ENCODE measurements at places on chromosomes 12 and 14. TPM values are rescaled to one million over a fixed set of nuclear protein-coding genes. Genes with fewer than 3 reads are reported as not detected.

DNA sequence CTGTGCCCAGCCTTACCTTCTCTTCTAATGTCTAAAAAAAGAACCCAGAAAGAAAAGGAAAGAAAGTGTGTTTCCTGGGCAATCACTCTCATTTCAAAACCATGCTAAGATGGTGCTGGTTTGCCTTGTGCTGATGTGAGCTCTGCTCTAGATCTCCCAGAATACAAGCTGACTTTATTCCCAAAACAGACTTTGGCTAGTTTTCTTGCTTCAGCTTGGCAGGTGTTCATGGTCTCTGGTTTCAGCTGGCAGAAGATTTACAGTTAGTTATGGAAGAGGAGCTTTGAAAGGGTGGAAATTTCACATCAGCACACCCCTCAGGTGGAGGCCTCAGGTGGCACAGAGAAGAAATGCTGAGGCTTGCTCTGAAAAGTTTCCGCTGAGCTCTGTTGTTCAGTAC lies 34.4 kb downstream of the PPP1R36 start:
- no peak for DNase-seq
- no peak overlapping the region for H3K4me3 ChIP-seq
- no peaks in the 10 kb centered on the region for H3K4me1 ChIP-seq
- H3K27ac ChIP-seq = no peak overlapping the region
- no peaks in the 10 kb centered on the region for H3K36me3 ChIP-seq
- H3K27me3 ChIP-seq = no peaks in the 10 kb centered on the region

SCNN1A gene
- 17.1 TPM for total RNA-seq

- no peak overlapping the region for H3K4me3 ChIP-seq
- no peak for DNase-seq
- no peaks in the 10 kb centered on the region for H3K36me3 ChIP-seq
Measured at GRCh38 chr12:14362352-14362751, 3.1 kb upstream of the ATF7IP start.

TMPRSS12 gene
- total RNA-seq = not detected

DNA sequence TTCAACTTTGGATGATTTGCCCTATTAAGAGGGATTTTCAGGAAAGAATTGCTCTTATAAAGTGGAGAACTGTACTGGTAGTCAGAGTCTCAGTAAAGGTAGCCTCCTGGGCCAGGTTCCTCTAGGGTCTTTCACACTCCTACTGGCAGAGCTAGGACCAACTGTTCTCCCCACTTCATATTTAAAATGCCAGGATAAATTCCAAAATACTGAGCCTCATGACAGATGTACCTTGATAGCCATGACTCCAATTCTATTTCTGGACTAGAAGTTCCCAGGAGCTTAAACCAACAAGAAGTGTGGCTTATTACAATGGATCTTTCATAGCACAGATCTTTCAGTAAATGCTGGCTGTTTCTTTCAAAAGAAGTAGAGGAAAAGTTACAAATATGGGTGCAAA lies 126.5 kb downstream of the C12orf75 start:
- no peaks in the 10 kb centered on the region for H3K27me3 ChIP-seq
- no peak overlapping the region for H3K27ac ChIP-seq
- no peak overlapping the region for H3K4me3 ChIP-seq

GRCh38 chr14:100082723-100083122 lies 17.5 kb downstream of the EVL start:
- H3K4me1 ChIP-seq = no peaks in the 10 kb centered on the region
- H3K27ac ChIP-seq = no peak overlapping the region
- no peaks in the 10 kb centered on the region for H3K27me3 ChIP-seq

POLR3B gene
- 8.2 TPM for total RNA-seq

DNA sequence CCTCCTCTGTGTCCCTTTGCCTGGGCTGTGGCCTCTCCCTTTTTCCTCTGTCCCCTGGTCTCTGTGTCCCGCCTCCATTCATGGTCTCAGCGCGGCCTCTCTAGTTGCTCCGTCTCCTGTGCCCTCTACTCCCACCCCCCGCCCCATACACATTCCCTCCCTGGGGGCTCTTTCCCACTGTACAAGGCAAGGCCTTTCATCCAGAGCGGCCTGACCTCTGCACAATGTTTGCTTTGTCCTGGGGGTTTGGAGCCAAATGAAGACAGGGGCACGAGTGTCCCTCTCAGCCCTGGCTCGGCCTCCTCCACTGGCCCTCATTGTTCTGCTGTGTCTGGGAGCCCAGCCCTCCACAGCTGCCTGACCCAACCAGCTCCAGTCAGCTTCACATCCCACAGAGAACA lies 678.6 kb downstream of the BCL11B start:
- H3K4me1 ChIP-seq = no peaks in the 10 kb centered on the region
- no peak for DNase-seq
- H3K27ac ChIP-seq = no peak overlapping the region
- no peak overlapping the region for H3K4me3 ChIP-seq

DNA sequence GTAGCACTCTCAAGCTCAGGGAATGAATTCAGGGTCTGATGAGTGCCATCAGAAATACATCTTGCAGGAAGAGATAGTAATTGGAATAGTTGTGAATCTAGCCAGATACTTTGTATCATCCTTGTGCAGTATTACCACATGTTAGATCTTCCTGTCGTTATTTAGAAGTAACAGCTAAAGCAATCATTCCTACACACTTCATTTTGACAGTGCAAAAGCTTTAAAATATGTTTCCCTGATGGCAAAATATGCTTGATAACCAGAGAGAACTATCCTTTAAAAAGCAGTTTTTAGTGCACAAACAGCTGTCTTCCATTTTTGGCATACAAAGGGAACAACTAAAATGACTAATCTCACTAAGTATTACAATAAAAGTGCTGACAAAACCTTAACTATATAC lies 149.5 kb upstream of the SLC38A2 start:
- no peak overlapping the region for H3K4me3 ChIP-seq
- H3K4me1 ChIP-seq = peaks cover 7% of the 10 kb centered on the region
- no peak for DNase-seq
- H3K27me3 ChIP-seq = no peaks in the 10 kb centered on the region

CSAD gene
- total RNA-seq = 15.4 TPM

DNA sequence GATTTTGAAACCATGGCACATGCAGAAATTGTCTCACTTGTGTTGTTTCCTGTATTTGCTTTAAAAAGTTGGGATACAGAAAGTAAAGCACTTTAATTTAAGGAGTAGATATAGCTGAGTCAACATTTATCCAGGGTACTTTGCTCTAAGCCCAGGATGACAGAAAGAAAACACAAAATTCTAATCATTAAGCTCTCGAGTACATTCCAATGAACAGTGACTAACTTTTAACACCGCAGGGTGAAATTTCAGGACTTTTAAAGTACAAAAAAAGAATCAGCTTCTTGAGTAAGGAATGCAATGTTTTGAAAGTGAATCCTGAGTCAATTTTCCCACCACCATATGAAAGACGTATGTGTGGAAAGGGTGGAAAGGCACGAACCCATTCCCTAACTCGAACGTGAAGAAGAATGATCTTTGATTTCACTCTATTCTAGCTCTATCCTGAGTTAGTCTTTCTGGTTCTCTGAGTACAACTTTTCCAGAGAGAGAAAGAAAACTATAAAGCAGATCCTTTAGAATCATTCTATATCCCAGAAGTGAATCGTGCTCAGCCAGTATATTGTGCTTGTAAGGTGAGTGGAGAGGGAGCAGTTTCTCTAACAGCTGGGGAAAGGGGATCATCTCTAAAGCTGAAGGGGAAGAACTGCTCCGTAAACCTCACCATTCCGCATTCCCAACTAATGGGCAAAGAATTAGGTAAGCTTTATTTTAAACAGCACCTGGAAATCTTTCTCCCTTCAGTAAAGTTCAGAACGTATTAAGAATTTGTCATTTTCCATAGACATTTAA lies 779.0 kb upstream of the FLRT2 start:
- H3K4me3 ChIP-seq = no peak overlapping the region
- no peaks in the 10 kb centered on the region for H3K27me3 ChIP-seq
- no peaks in the 10 kb centered on the region for H3K36me3 ChIP-seq

BCL11B gene
- 0.23 TPM for total RNA-seq

GRCh38 chr12:109959411-109960093 lies 36.6 kb downstream of the GIT2 start:
- H3K4me1 ChIP-seq = no peaks in the 10 kb centered on the region
- no peak for DNase-seq
- no peaks in the 10 kb centered on the region for H3K36me3 ChIP-seq
- no peak overlapping the region for H3K4me3 ChIP-seq
- no peaks in the 10 kb centered on the region for H3K27me3 ChIP-seq
- H3K27ac ChIP-seq = no peak overlapping the region

- no peak overlapping the region for H3K4me3 ChIP-seq
- DNase-seq = no peak
- no peak overlapping the region for H3K27ac ChIP-seq
- H3K4me1 ChIP-seq = no peaks in the 10 kb centered on the region
- H3K36me3 ChIP-seq = no peaks in the 10 kb centered on the region
- H3K27me3 ChIP-seq = peaks cover 4% of the 10 kb centered on the region
Measured at GRCh38 chr12:79982086-79983062, 47.5 kb upstream of the PPP1R12A start.

DNA sequence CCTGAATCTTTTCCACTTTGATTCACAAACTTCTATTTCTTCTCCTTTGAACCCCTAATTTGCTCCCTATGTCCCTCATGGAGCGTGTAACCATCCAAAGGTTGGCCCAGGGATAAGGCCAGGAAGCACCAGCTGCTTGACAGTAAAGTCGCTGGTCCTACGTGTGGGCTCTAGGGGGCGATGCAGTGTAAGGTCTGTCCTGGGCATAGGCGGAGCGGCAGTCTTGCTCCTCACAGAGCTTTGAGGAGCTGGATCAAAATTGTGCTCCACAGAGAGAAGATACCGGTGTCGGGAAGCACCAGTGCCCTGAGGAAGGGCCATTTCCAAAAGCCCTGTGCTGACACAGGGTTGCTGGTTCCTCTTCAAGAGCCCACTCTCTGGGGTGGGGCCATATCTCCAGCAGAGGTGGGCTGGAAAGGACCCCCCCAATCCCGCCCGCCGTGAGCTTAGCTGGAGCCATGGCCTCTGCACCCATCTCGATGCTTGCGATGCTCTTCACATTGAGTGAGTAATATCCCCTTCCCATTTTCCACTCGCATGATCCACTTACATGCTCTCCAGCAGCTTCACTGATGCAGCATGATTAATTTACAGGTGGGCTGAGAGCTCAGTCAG lies 49.9 kb upstream of the OR4E1 start:
- DNase-seq = no peak
- no peak overlapping the region for H3K4me3 ChIP-seq
- no peaks in the 10 kb centered on the region for H3K36me3 ChIP-seq
- no peaks in the 10 kb centered on the region for H3K4me1 ChIP-seq

DNA sequence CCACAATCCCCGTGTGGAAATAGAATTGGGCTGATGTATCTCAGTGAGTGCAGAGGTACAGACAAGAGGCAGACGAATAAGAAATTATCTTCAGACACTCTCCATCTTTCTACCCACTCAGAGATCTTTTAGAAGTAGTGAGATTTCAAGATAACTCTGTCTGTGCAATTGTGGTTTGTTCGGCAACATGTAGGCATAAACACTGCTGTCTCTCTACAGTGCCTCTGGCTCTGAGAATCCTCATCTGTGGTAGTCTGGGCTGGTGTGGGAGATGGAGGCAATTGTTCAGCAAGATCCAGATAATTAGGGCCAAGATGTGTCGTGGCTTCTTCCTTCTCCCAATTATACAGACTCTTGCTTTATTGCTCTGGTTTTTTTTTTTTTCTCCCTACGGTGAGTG lies 3.1 kb downstream of the HOXC13 start:
- DNase-seq = no peak
- H3K27me3 ChIP-seq = no peaks in the 10 kb centered on the region
- peaks cover 52% of the 10 kb centered on the region for H3K4me1 ChIP-seq
- H3K4me3 ChIP-seq = peak overlapping the region; percentile 86
- peaks cover 5% of the 10 kb centered on the region for H3K36me3 ChIP-seq

FBXO33 gene
- total RNA-seq = 6.6 TPM

- DNase-seq = no peak
- H3K27me3 ChIP-seq = no peaks in the 10 kb centered on the region
- H3K36me3 ChIP-seq = no peaks in the 10 kb centered on the region
- H3K4me3 ChIP-seq = no peak overlapping the region
- no peak overlapping the region for H3K27ac ChIP-seq
- H3K4me1 ChIP-seq = no peaks in the 10 kb centered on the region
Measured at GRCh38 chr12:7101694-7102131, 7.3 kb downstream of the C1RL start.

- H3K4me3 ChIP-seq = no peak overlapping the region
- H3K36me3 ChIP-seq = no peaks in the 10 kb centered on the region
- no peaks in the 10 kb centered on the region for H3K27me3 ChIP-seq
- DNase-seq = no peak
Measured at GRCh38 chr12:87952850-87953249, 76.4 kb downstream of the C12orf50 start.

- DNase-seq = no peak
- H3K4me3 ChIP-seq = no peak overlapping the region
- no peaks in the 10 kb centered on the region for H3K27me3 ChIP-seq
- no peaks in the 10 kb centered on the region for H3K36me3 ChIP-seq
Measured at GRCh38 chr14:103361867-103362266, 23.3 kb upstream of the MARK3 start.

GRCh38 chr12:25592725-25593495 lies 39.8 kb upstream of the LMNTD1 start:
- H3K4me1 ChIP-seq = no peaks in the 10 kb centered on the region
- no peak overlapping the region for H3K27ac ChIP-seq
- H3K27me3 ChIP-seq = no peaks in the 10 kb centered on the region
- H3K4me3 ChIP-seq = no peak overlapping the region
- no peaks in the 10 kb centered on the region for H3K36me3 ChIP-seq

DNA sequence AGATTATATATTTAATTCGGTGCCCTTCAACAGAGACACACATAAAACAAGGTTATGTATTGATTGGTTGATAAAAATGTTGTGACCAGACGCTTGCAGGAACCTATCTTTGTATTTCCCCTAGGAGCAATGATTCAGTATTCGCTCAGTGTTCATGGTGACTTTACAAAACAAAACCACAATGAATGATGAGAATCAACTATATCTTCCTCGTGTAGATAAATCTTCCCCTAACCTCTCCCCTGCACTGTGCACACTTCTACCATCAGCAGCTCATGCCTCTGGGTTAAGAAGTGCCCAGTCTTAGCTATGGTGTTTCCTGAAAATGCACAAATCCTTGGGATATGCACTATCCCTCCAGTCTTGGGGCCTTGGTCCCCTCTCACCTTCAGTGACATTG lies 16.3 kb downstream of the RIN3 start:
- H3K27ac ChIP-seq = no peak overlapping the region
- no peak for DNase-seq
- no peaks in the 10 kb centered on the region for H3K36me3 ChIP-seq
- H3K4me1 ChIP-seq = no peaks in the 10 kb centered on the region
- H3K27me3 ChIP-seq = no peaks in the 10 kb centered on the region
- H3K4me3 ChIP-seq = no peak overlapping the region

ZDHHC22 gene
- 0.46 TPM for total RNA-seq

DNA sequence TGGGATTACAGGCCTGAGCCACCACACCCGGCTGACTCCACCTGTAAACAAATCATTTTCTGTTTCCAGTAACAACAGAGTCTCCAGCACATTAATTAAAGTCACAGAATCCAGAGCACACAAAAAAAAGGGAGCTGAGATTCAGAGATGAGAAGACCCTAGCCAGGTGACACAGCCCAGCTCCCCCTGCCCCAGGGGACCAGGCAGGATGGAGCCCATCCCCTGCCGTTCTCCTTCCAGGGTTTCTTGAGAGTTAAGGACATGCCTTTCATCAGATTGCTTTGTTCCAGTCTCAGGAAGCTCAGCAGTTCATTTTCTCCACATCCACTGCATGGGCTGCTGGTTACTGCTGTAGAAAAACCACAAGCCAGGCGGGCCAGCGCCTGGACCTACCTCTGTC lies 81.2 kb downstream of the RIMBP2 start:
- DNase-seq = no peak
- H3K4me1 ChIP-seq = no peaks in the 10 kb centered on the region
- H3K36me3 ChIP-seq = no peaks in the 10 kb centered on the region
- peaks cover 10% of the 10 kb centered on the region for H3K27me3 ChIP-seq
- no peak overlapping the region for H3K27ac ChIP-seq
